ENCODE measurements at places on chromosomes 4 and X.

DNA sequence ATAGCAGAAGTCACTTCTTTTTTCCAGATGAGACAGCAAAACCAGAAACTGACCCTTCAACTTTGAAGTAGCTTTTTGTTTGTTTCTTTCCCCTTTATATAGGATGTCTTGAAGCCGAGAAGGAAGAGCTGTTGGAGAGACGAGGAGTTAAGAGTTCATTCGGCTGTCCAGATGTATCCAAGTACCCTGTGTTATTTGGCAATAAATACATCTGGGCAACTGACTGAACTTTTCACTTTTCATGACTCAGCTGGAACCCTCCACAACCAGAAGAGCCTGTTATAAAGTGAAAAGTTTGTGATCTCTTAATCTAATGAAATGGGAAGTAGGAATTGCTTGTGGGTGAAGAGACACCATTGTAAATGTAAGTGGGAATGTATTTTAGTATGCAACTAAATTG is 131.2 kb downstream of the HTR2C start:
- DNase-seq, result no peak

DNA sequence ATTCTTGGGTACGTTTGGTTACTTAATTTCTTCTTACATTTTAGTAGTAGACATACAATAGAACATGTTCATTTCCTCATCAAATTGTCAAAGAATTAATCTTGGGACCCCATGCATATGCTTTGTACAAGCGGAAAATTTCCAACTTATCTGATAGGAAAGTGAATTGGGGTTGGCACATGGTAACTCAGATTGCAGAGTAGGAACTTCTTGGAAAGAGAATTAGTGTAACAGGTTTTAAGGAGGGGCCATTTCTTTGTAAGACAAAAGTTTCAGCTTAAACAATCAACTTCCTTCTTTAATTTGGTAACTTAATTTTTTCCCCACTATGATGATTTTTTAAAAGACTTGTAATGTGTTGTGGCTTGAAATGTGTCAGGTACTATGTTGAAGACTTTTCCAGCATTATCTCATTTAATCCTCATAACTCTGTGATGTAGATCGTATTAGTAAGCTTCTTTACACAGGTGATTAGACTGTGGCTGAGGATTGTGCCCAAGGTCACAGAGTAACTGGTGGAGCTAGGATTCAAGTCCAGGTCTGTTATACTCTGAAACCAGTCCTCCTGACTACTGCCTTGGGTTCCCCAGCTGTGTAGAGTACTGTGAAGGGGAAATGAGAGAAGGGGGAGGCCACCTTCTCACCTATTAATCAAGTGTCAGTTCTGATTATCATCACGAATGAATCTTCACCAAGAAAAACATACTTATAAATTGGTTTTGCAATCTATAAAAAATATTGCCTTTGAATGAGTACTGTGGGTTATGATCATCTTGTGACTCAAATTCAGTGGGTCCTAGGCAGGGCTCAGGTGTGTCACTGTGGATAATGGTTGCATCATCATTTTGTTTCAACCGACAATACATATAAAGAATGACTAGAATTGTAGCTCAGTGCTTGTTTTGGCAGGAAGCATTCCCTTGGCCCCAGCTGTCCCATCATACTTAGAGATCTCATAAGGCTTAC is 4.3 kb downstream of the GK start:
- DNase-seq, result no peak

GRCh38 chrX:153379971-153380581 is 21.1 kb downstream of the PNMA6E start:
- no peak for DNase-seq

- no peak for DNase-seq
These were observed 98.8 kb upstream of the EGFL6 start for GRCh38 chrX:13470685-13470977.

DNA sequence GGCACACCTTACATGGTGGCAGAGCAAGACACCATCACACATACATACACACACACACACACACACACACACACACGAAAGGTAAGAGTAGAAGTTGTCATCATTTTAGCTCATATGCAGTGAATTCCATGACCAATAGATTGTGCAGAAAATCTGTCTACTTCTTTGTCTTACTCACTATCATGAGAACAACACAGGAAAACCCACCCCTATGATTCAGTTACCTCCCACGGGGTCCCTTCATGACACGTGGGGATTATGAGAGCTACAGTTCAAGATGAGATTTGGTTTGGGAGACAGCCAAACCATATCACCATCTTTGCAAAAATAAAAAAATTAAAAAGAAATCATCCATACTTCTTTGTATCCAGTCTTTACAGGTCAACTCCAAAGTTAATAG is 221.1 kb downstream of the BMPR1B start:
- DNase-seq, result no peak

All from CD4-positive, alpha-beta memory T cell (primary cell).